ENCODE measurements at places on chromosomes 1 and 21. TPM values are rescaled to one million over a fixed set of nuclear protein-coding genes. Genes with fewer than 3 reads are reported as not detected.

ARMH1 gene
- 0.15 TPM for total RNA-seq

ARHGEF16 gene
- 124 TPM for total RNA-seq

GRCh38 chr21:21233051-21233450 is 234.8 kb downstream of the NCAM2 start:
- DNase-seq: no peak

DNA sequence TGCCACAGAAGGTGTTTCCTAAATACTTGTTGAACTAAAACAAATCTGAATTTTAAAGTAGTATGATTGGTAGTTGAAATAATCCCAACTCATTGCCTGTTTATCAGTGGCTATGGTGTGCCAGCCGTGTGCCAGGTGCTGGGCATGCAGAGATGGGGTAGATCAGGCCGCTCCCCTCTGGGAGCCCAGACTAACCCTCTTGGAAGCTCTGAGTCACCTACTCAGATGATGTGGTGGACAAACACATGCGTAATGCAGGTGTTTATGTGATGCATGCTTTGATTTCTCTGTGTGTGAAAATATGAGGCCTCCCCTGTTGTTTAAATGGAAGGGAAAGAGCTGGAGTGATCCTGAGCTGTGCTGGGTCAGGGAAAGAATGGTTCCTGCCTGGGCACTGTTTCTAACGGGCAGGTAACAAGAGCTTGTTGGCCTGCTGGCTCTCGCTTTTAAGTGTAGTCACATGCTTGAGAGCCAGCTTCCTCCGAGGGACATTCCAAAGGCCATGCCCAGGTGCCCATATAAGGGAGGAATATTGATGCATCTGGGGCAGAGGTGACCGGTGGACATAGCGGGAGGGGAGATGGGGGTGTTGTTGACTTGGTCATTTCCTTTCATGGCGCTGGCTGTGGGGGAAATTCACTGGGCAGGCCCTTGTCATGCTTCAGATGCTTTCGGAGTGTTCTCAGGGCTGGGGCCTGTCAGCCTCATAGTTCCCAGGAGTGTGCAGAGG is 10.2 kb downstream of the MFN2 start:
- no peak for DNase-seq

OPRD1 gene
- total RNA-seq: 0.03 TPM

DNA sequence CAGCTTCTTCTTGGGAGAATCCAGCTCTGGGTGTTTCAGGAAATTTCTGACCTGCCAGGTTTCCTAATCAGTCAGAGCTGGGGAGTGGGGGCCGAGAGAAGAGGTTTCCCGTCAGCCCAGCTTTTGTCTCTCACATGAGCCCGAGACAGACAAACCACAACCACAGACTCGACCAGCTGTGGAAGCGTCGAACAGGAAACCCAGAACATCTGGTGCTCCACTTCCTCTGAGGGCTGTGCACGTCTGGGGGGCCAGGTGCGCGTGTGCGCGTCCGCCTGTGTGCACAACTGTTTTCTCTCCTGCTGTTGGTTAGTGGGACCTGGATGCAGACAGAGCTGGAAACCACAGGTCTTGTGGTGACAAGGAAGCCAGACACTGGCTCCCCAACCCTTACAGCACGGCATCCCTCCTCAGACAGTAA is 113.0 kb upstream of the SLC25A33 start:
- no peak for DNase-seq

DNA sequence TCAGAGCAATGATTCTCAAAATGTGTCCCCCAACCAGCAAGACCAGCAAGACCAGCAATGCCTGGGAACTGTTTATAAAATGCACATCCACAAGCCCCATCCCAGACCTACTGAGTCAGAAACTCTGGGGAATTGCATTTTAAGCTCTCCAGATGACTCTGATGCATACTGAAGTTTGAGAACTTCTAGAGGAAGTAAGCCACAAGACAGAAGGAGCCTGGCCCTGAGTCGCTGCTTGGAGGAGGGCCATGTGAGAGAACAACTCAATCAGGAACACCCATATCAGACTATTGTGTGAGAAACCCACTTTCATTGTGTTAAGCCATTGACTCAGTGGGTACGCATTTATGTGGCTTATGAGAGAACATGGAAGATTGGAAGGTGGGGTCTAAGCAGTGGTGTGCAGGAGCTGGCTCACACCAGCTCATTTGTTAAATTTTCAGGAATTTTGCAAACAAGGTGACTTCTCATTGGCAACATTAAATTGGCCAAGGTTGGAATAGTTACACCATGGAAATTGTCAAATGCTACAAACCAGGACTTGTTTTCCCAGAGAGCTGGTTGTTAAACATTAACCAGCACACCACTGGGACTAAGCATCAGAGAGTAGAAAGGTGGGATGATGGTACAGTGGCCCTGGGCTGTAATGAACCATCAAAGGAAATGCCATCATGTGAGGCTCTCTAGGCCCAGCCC is 38.9 kb downstream of the ATP1A1 start:
- DNase-seq: peak; percentile 13

- no peak for DNase-seq
Observed at GRCh38 chr1:92419642-92420041, 67.1 kb downstream of the GFI1 start.

GRCh38 chr1:212968368-212968863 is 18.1 kb downstream of the VASH2 start:
- DNase-seq: no peak

DDR2 gene
- total RNA-seq: 0.91 TPM

DNA sequence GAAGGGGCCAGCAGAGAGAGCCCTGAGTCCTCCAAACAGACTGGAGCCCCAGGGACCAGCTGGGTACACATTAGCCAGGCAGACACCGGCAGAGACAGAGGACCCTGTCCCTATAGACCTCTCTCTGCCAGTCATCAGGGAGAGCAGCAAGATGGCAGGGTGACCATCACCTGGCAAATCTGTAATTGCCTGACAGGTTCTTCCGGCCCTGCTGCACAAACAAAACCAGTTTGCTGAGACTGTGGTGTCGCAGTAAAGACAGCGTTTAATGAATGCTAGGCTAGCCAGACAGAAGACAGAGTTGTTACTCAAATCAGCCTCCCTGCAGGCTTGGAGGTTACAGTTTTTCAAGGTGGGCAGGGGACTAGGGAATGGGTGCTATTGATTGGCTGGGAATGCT is 618.9 kb downstream of the NPHP4 start:
- DNase-seq: no peak

- no peak for DNase-seq
Observed at GRCh38 chr1:2175681-2176454, 18.7 kb downstream of the FAAP20 start.

DNA sequence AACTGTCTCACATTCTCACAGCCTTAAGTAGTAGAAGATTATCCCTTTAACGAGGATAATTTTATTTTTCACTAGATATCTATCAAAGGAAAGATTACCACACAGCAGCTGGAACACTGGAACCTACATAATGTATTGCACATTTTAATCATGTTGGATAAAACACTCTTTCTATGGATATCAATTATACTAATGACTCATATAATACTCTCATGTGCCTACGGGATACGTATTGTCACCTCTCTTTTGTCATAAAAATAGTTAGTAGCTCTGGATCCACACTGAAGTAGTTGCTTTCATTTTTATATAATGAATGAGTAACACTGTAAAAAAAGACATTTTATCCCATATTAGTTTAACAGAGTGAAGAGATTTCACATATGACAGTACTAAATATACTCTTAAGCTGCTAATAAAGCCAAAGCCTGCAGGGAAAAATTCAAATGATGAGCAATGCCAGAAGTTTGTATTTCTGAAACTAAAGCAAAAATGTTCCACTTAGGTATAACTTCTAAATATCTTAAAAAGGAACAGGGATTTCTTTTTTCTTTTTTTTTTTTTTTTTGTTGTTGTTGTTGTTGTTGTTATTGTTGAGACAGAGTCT is 408.7 kb upstream of the PKN2 start:
- no peak for DNase-seq

MYBPH gene
- not detected for total RNA-seq

- no peak for DNase-seq
Observed at GRCh38 chr1:34018285-34018684, 146.7 kb downstream of the CSMD2 start.

- no peak for DNase-seq
Observed at GRCh38 chr1:203289982-203290260, 15.4 kb upstream of the BTG2 start.
